NCI-H524 treated with DMSO at 0.1 percent for 48 hours (cell line): ENCODE measurements at places on chromosomes 16 and 17.

DNA sequence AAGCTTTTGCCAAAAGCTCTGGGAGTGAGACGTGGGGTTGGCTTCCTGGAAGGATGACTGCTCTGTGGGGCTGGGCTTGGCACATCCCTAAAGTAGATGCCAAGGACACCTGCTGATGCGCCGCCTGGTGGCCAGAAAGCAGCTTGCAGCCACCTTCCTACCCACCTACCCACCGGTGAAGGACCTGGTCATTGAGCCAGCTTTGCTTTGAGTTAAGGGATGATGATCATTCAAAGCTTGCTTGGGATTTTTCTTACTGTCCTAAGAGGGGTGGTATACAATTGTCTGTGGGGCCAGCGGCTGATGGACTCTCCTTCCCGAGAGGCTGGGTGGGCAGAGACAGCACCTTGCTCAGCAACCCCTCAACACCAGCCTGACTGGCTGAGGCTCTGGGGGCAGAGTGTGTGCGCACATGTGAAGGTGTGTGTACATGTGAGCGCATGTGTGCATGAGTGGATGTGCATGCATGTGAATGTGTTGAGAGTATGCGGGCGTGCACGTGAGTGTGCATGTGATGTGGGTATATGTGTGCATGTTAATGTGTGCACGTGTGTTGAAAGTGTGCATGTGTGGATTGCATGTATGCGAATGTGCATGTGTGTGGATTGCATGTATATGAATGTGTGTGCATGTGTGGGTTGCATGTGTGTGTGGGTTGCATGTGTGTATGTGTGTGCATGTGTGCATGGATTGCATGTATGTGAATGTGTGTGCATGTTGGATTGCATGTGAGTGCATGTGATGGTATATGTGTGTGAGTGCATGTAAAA lies 18.6 kb downstream of the C1QTNF1 start:
- peak; percentile 22 for DNase-seq

- no peak for DNase-seq
These were observed 73.7 kb downstream of the MAP2K4 start for GRCh38 chr17:12094336-12094735.

GRCh38 chr16:11224096-11224893 lies 31.7 kb downstream of the SOCS1 start:
- DNase-seq: no peak

DNA sequence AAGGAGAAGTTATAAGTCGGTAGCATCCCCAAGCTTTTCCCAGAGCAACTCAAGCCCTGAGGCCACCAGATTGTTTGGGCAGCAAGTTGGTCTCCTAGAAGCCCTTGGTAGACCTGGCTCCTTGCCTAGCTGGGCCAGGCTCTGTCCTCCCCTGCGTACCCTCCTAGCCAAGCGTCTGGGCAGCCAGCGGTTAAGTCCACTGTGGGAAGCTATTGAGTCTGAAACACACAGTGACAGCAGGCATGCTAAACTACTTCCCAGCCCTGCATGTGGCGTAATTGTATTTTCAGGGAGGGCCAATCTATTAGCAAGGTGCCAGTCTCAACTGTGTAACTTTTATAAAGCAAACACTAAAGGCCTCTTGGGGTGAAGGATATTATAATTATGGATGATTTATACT lies 419.1 kb upstream of the RBFOX1 start:
- DNase-seq: no peak

DNA sequence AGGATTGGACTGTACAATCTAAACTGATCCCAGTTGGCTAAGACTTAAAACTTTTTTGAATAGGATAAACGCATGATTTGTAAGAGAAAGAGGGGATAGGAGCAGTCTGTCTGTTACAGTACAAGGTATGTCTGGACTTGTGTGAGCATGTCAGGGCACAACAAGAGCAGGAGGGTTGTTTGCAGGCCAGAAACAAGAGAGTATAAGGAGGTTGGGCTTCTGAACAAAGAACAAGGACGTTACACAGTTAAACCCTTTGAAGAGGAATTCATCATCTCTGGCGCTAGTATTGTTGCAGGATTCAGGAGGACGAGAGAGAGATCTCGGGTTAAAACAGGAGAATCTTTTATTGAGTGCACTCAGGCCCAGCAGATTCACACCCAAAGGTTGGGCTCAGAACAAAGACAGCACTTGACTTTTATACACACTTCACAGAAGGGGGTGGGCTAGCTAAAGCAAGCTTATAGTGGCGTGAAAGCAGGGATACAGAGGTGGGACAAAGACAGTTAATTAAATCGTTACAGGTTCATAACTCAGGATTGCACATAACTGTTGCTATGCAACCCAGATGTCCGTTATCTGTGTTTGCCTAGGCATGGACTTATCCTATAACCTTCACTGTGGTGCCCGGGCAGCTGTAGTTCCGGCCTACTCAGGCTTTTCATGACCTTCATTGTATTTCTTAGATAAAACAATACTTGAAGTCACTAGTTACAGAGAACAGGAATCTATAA lies 34.3 kb downstream of the SEC14L1 start:
- no peak for DNase-seq

- no peak for DNase-seq
These were observed 637 bp downstream of the PLCG2 start for GRCh38 chr16:81779536-81780320.

DNA sequence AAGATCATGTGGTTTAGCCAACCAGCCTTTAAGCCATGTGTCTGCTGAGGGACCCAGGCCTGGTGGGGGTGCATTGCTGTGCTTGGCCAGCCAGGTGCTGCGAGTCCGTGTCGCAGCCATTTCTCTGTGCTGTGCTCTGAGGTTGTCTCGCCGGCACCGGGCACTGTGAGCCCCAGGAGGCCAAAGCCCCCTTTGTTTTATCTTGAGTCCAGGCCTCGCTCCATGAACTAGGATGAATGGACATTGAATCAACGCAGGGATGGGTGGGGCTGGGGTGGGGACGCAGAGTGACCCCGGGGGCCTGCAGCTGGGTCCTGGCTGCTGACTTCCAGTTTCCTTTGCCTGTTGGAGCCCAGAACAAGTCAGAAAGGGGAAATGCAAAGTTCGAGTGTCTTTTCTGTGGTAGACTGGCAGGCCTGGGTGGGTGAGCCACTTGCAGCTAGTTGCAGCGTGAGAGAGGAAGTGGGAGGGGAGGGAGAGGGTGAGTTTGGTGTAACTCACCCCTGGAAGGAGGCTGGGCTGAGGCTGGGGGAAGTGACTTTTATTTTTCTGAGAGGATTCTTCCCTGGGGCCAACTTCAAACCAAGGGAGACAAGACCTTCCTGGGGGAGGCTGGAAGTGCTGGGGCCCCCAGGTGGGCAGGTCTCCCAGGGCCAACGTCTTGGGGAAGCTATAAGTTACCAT lies 324.7 kb downstream of the SEC14L1 start:
- no peak for DNase-seq

GRCh38 chr16:48231727-48232492 lies 12.2 kb upstream of the LONP2 start:
- DNase-seq: no peak

GRCh38 chr16:80323187-80323807 lies 217.5 kb upstream of the DYNLRB2 start:
- DNase-seq: no peak

DNA sequence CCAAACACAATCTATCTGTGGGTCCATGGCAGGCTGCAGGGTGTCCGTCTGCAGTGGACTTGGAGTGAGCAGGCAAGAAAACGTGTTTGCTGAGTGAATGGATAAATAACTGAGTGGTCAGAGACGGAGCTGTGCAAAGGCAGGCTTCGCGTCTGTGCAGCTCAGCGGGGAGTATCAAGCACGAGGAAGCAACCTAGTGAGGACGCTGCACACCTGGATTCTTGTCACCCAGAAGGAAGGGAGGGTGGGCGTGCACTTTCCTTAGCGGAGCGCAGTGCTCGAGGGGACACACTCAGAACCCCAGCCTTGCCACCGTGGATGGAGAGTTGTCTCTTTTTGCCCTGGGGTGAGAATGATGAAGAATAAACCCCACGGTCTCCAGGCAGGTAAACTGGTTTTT lies 1.5 kb upstream of the RCVRN start:
- no peak for DNase-seq

GRCh38 chr16:21647562-21648164 lies 4.7 kb downstream of the IGSF6 start:
- no peak for DNase-seq

DNA sequence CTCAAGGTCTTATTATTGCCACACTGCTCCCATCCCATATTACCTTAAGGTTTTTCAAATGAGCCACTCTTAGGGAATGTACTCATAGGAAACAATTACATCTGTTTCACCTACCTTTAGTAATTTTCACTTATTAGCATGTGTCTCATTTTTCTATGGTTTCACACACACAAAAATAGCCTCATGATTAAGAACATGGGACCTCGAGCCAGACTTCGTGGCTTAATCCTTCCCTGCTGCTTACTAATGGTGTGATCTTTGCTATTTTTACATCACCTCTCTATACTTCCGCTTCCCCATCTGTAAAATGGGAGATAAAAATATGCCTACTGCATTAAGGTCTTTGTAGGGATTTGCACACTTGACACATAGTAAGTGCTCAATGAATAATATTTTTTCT lies 38.5 kb downstream of the OTOA start:
- no peak for DNase-seq

DNA sequence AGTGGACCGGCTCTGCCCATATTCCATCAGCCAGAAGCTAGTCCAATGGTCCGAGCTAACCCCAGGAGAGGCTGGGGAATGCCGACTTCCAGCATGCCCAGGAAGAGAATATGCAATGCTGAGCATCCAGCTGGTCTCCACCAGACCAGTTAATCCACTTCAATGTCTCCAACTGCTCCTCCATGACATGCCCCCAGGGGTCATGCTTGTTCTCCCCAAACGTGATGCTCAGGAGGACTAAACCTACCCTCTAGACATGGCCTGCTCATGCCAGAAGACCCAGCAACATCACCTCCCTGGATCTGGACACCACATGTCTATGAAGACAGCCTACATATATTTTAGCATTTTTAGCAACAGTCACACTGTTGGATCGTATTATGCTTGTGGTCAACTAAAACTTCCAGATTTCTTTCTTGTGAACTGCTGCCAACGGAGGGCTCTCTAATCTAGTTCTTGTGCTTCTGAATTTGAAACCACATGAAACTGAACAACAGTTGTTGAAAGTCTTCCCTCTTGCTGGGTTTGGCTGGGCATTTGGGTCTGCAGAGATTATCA lies 245.1 kb downstream of the SOX9 start:
- DNase-seq: no peak

DNA sequence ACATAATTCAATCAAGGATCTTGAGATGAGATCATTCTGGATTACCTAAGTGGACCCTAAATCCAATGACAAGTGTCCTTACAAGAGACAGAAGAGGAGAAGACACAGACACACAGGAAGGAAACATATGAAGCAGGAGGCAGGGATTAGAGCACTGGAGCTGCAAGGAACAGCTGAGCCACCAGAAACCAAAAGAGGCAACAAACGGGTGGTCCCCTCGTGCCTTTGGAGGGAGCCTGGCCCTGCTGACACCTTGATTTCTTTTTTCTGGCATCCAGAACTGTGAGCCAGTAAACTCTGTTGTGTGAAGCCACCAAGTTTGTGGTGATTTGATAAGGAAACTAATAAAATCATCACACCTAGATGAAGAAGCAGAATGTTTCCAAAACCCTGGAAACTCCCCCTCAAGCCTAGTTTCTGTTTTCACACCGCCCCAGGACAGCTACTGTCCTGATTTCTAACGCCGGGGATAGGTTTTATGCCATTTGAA lies 115.2 kb downstream of the PITPNC1 start:
- no peak for DNase-seq

DNA sequence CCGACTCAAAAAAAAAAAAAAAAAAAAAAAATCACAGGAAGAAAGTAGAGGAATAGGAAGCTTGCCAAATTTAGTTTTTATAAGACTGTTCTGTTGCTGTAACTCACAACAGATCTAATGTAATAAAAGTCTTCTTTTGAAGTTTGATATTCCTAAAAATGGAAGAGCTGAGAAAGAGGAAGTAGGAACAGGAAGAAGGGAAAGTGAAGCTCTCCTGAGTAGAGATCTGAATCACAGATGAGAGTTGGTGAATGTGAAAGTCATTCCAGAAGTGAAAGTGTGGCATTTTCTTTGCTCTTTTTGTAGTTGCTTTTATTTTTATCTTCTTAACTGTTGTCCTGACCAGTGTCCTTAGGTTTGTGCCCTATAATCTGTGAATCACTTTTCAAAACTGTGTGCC lies 2.1 kb downstream of the NMT1 start:
- no peak for DNase-seq

DNA sequence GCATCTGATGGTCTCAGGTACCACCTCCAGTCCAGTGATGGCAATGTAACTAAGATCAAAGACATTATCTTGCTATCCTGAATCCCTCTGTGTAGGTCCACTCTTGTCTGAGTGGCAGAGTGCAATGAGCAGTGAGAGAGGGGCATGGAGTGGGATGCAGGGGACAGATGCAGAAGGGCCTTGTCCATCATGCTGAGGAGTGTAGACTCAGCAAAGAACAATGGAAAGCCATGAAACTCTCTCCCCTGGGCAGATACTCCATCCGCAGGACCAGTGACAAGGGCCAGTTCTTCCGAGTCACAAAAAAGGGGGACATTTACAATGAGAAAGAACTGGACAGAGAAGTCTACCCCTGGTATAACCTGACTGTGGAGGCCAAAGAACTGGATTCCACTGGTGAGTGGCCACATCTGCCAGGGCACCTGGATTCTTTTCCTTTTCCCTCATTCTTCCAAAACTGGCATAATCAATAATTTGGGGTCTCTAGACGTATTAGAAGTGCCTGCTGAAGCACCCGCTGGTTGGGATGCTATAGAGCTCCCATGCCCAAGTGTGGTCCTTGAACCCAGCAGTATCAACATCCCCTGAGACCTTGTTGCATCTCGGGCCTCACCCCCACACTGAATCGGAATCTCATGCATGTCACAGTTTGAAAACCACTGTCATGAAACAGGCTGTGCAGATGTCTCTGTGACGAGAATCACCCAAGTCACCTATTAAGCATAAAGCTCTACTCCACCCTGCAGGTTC lies 29.5 kb downstream of the CDH5 start:
- DNase-seq: no peak

GRCh38 chr16:54303613-54304012 lies 17.0 kb upstream of the IRX3 start:
- DNase-seq: no peak

DNA sequence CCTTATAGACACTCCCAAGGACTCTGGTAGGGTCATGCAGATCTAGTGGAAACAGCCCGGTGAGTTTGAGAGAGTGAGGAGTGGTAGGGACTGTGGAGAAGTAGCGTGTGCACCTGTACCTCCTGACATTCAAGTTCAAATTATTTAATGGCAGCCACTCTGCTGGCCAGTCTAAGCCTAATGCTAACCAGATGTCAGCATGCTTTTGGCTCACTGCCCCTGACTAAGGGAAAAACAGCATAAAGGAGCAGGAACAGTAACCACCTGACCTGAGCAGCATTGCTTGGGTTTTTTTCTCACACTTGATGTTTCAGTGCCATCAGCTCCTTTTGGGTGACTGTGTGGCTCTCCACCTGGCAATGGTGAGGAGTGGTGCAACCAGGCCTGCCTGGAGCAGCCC lies 23.8 kb upstream of the SLC12A3 start:
- no peak for DNase-seq

GRCh38 chr16:5031601-5032000 lies 2.1 kb downstream of the NAGPA start:
- no peak for DNase-seq

DNA sequence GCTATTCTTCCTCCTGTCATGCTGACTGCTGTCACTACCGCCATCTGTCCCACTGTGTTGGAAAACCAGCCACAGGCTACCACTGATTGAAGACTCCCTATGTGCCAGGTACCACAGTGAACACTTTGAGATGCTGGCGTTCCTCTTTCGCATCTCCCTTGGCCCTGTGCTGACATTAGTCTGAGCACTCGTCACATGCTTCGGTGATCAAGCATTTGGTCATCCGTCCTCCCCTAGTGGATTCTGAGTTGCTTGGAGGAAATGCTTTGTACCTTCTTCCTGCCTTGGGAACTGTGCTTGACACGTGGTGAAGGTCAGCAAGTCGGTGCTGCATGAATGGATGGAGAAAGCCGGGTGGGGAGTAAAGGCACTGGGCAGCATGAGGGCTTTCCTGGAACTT lies 260.1 kb downstream of the SNX29 start:
- DNase-seq: no peak
